Iris pigment epithelial cell (primary cell): ENCODE measurements at places on chromosomes 7 and 10.
A peak's percentile ranks its signal among the peaks of the same experiment; 100 is the strongest.

- peak; percentile 78 for DNase-seq
Measured at GRCh38 chr7:155653803-155654202, 9.3 kb downstream of the RBM33 start.

- DNase-seq = no peak
Measured at GRCh38 chr10:20281579-20281978, 465.3 kb downstream of the PLXDC2 start.

DNA sequence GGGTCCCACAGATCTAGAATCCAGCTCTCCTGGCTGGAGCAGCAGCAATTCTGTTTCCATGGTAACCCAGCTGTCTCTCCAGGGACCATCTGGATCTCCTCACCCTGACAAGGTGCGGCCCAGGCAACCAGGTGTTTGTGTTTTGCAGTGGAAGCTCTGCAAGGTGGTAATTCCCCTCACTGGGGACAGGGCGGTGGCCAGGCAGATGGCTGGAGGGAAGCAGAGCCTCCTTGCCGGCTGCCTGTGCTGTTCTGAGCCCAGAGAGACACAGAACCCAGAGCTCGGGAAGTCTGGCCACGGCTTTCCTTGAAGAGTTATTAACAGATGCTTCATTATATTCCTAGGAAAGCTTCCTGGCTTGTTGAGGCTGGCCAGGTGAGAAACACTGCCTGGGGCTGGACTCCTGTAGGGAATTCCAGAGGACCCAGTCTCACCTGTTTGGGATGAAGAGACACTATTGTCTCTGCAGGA, 118.2 kb upstream of the PPIF start:
- DNase-seq = no peak

GRCh38 chr7:28055161-28055544, 125.4 kb downstream of the JAZF1 start:
- no peak for DNase-seq

DNA sequence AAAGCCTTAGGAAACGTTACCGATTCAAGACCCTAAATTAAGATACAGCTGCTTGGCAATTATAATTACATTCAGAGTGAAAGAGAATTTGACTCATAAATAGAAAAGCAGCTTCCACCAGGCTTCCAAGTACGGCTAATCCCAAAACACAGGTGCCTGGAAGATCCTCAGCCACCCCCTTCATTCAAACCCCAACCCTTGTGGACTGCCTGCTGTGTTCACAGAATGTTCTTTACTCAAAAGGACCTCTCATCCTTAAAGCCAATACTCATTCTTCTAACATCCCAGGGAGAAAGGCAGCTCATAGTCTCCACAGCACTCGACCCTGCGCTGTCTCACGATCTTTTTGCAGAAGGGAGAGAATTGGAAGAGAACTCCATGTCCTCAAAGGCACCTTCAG, 32.9 kb downstream of the RNF32 start:
- no peak for DNase-seq

- peak; percentile 50 for DNase-seq
Measured at GRCh38 chr7:75993689-75994387, 557 bp downstream of the TMEM120A start.

DNA sequence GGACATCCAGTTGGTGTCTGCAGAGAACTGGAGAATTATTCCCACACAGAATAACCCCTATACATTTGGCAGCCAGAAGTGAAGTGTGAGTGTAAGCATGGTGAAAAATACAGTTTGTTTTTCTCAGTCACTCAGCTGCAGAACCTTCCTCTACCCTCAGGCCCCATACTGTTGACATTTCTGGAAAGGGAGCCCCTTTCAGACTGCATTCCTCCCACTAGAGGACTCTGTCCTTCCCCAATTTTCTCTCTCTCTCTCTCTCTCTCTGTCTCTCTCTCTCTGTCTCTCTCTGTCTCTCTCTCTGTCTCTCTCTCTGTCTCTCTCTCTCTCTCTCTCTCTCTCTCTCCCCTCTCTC, 86.8 kb upstream of the STEAP1B start:
- no peak for DNase-seq

DNA sequence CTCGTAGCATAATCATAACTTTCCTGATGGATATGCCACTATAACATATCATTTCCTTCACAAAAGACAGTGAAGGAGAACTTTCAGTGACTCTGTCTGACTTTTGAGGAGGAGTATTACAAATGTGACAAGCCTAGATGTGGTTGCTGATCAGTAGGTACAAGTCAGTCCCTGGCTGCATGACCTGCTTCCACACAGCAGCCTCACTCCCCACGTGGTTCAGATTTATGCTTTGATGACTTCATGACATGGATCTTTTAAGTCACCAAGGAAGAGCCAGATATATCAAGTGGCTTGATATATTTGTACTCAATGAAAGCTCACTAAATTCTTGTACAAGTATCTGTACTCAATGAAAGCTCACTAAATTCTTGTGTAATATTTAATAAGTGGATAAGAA, 50.9 kb upstream of the MKLN1 start:
- DNase-seq = no peak

DNA sequence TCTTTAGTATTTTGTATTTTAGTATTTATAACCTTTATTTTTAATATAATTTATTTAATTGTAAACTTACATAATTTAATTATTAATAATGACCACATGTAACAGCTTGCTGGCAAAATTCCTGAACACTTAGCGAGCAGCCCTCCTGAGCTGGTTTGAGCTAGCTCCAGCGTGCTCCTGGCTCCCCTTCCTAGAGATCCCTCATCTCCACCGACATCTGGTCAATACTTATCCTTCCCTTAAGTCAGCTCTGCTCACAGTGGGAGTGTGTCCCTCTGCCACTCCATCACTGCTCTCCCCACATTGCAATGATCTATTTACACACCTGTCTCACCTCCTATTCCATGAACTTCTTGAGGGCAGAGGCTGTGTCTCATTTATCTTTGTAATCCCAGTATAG, 20.6 kb upstream of the TBXAS1 start:
- DNase-seq = no peak

DNA sequence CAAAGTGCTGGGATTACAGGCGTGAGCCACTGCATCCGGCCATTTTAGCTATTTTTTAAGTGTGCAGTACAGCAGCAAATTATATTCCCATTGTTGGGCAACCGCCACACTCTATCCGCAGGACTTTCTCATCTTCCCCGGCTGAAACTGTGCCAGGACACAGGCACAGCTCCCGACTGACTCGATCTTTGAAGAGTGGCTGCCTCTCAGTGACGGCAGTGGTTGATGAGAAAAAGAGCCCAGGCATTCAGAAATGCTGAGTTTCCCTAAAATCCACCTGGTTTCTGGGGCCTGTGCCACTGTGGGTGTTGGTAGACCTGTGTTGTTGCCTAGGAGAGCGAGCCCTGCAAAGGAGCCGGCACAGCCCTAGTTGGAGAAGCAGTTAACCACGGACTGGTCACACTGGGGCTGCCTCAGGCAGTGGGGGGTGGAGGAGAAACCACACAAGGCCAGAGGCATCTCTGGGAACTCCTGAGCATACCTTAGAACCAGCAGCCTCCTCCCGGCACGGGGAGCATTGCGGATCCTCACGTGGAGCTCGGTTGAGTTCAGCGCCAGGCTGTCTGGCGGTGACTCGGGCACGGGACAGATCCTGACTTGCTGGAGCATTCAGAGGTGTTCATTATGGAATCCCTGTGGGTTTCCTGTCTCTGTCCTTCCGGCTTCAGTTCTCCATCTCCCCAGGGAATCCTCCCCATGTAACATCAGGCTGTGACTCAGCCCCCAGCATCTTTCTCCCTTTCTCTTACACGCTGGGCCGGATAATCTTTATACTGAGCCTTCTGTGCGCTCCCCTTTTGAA, 16.2 kb downstream of the PFKFB3 start:
- DNase-seq = peak; percentile 80

DNA sequence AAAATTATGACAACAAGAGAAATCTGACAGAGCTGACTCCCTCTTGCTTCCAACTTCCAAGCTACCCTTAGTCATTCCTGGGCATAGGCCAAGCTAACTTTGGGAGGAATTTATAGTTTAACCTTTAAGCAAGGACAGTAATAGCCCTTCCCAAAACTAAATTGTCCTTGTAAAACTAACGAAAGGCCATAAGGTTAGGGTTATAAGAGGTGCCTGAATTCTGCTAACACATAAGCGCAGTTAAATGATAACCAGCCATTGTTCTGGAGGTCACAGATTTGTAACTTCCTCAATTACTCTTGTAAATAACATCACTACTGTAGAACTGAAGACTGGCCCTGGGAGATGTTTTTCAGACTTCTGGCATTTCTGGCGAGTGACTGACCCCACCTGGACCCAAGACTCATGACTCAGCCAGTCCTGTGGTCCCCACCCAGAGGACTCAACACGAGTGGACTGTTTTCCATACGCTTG, 481.2 kb downstream of the KCNMA1 start:
- peak; percentile 78 for DNase-seq

GRCh38 chr7:107463139-107464078, 6.4 kb upstream of the GPR22 start:
- DNase-seq = peak; percentile 73

- no peak for DNase-seq
Measured at GRCh38 chr7:50954245-50954644, 171.5 kb upstream of the GRB10 start.

DNA sequence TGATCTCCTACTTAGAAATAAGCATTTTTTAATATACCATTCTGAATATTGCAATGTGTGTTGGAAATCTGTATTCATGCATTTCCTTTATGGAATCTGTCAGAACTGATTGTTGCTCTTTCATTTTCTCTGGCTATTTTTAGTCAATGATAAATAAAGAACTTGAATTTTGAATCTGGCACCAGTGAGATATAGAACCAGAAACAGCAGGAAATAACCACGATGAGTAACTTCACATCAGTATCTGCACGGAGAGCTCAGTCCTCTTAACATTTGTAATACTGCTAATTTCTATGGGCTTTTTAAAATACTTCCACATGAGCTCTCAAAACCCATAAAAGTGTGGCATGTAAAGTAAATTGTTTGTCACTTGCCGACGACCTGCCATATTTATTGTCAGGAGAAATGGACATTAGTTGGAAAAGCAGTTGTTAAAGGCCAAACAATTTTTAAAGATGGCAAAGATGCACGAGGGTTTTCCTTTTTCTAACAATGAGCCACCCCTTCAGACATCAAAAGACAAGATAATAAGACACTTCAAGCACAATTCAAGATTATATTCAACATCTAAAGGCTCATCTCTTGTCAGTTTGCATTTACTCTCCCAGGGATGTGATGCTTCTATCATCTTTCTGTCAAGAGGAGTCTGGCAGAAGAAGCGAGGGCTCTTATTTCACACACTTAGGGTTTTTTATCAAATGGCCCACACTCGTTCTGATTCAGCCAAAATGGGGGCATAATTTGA, 118.3 kb downstream of the POU6F2 start:
- no peak for DNase-seq

DNA sequence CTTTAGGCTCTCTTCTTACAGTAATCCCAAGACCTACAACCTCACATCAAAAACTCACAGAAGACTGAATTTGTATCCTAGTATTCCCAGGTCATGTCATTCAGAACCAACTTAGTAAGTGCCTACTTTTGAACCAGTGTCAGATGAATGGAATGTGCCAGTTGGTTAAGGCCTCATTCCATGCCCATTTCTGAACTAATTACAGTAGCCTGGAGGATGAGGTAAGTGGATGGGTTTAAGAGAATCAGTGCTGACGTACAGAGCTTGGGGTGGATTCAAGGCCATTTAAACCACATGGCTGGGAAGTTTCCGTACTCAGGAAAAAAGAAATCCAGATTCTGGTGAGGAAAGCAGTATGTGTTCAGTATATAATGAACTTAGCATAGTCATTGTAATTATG, 21.9 kb upstream of the FOXP2 start:
- DNase-seq = peak; percentile 37

DNA sequence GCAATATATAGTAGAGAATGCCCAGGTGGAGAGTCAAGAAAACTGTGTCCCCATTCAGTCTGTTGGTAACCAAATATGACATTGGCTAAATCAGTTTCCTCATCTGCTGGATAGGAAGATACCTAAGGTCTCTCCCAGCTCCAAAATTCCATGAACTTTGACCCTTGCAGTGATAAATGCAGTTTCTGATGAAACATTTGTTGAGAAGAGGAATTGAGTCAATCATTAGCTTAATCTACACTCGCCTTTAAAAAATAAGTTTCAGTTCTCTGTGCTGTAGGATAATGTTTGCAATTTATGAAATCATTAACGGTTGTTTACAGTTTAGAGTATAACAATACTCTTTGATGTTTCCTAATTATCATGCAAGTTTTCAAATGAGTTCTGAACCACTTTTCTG, 38.0 kb upstream of the SLC25A13 start:
- no peak for DNase-seq

DNA sequence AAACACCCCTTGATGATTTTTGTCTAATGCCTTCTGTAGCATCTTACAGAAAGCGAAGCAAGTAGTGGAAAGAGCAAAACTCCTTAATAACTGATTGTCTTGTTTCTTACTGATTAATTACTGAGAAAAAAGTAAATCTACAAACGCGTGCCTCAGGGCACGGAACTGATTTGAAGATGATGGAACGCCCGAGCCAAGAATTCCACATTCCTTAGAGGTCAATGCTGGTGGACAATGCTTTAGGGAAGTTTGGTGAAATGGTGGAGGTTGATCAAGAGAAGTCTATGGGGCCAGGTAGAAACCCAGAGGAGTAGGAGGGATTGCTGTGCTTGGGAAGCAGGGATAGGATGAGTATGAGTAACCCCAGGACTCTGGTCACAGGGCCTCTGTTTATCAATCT, 5.0 kb upstream of the SORBS1 start:
- DNase-seq = no peak

GRCh38 chr10:54869022-54869421, 68.0 kb upstream of the PCDH15 start:
- DNase-seq = peak; percentile 0

GRCh38 chr10:48768926-48769325, 84.3 kb downstream of the WDFY4 start:
- DNase-seq = no peak

- DNase-seq = no peak
Measured at GRCh38 chr7:55561690-55562089, 10.6 kb downstream of the VOPP1 start.

GRCh38 chr7:47652591-47652990, 70.7 kb upstream of the TNS3 start:
- DNase-seq = peak; percentile 61

DNA sequence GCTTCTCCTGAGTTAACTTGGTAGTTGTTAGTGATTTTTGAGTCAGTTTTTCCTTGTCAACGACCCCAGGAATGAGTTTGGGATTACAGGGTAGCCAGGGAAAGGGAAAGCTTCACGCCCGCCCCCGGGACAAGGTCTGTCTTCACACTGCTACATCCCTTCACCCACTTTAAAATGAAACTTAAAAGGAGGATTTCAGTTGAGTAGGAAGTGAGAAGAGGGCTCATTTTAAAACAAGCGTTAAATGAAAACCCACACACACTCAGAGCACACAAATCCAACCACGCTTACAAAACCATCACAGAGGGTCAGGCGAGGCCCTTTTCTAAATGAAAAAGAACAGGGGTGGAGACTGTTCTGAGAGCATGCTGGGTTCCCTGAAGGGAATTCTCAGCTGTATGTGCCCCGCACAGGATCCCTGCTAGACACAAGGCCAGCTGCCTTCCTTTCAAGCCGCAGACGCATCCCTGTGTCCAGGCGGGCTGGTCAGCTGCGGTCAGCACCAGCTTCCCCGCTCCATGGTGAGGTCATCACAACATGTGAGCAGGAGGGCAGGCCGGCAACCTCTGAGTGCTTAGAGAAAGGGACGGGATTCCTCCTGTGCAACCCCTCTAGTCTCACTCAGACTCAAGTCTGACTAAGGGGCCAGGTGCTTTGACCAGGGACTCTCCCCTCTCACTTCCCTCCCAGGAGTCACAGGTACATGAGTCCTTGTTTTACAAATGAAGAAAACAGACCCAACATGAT, 111.8 kb downstream of the EGFR start:
- peak; percentile 95 for DNase-seq
